Activated naive CD4-positive, alpha-beta T cell treated with Interleukin-2 at 50 U/mL for 16 hours (primary cell): ENCODE measurements at places on chromosomes 1 and 21.

DNA sequence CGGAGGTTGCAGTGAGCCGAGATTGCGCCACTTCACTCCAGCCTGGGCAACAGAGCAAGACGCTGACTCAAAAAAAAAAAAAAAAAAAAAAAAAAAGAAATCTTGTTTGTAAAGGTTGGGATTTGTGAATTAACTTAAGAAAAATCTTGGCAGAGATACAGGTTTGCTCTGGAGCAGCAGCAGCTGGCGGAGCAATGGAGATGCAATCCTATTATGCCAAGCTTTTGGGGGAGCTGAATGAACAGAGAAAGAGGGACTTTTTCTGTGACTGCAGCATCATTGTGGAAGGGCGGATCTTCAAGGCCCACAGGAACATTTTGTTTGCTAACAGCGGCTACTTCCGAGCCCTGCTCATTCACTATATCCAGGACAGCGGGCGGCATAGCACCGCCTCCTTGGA is 5.6 kb downstream of the ZBTB8B start:
- DNase-seq = no peak

DNA sequence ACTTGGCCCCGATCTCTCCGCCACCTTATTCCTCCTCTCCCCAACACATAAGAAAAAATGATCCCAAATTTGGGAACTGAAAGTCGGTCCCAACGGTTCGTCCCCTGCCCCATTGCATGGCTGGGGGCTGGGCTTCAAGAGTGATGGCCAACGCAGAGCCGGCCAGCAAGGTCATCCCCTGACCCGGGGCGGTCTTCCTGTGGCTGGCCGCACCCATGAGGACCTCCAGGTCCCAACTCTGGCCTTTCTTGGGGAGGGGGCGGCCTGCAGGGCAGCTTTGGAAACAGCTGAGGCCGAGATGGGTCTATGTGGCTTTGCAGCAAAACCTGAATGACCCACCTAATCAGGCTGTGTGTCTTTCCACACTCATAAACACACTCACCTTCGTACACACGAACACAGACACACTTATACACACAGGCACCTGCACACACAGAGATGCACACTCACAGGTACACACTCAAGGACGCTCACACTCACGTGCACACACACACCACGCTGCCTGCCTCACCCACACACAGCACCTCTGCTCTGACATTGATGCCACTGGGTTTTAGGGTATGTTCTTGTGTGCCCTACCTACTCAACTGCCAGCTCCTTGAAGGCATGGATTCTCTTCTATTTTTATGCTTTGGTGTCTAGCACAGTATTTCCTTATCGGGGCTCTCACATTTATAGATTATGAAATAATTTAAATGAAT is 562 bp downstream of the DYNLT5 start:
- DNase-seq = no peak

GRCh38 chr1:246566813-246567645 is 773 bp downstream of the CNST start:
- DNase-seq = no peak

DNA sequence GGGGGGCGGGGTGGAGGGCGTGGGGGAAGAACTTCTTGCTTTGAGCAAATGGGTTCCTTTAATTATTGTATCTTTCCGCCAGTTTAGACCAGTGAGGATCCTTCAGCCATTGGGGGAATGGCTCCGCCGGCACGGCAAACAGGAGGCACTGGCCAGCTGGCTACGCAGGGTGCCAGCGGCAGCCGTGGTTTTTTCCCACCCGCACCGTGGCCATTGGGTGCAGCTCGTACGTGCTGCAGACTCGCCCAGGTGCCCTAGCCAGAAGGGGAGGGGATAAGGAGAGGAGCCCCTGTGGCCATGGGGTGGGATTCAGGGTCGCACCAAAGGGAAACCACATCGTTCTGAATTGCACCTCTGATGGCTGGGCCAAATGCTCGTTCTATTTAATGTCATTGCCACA is 65.6 kb downstream of the RGSL1 start:
- DNase-seq = no peak

- DNase-seq = peak; percentile 47
Measured at GRCh38 chr1:23624440-23624839, 65.1 kb upstream of the ID3 start.

DNA sequence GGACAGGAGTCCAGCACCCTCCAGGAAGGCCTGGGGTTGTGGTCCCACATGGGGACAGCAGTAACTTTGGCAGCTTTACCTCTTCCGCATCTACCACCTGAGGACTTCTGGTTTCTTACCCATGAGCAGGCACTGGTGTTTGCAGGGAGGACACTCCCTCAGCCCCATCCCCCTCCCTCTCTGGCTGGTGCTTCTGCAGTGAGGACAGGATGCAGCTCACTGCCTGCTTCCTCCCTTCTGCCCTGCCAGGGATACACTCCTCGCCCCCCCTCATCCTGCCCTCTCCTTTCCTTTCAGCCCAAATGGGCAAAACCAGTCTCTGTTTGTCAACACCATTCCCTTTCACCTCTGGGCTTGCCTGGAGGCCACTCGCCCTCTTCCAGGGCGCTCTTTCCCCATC is 62.4 kb downstream of the KIRREL1 start:
- no peak for DNase-seq

GRCh38 chr1:201172999-201173610 is 17.5 kb upstream of the IGFN1 start:
- DNase-seq = no peak

GRCh38 chr21:26194326-26194725 is 23.8 kb upstream of the APP start:
- no peak for DNase-seq

DNA sequence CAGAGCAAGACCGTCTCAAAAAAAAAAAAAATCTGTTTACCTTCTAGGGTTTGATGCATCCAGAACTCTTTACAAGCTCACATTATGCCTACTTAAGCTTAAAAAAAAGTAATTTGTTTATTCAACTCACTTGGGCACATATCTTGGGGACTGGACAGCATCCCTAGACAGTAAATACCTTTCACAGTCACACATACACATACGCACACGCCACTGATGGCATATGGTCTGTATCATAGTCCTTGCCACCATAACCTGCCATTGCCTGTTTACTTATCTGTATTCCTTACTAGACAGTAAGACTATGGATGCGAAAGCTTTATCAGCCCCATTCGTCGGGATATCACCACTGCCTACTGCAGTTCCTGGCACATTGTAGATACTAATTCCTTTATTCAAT is 446.3 kb upstream of the RGS18 start:
- no peak for DNase-seq

- no peak for DNase-seq
Measured at GRCh38 chr1:246069581-246069980, 437.5 kb downstream of the SMYD3 start.

DNA sequence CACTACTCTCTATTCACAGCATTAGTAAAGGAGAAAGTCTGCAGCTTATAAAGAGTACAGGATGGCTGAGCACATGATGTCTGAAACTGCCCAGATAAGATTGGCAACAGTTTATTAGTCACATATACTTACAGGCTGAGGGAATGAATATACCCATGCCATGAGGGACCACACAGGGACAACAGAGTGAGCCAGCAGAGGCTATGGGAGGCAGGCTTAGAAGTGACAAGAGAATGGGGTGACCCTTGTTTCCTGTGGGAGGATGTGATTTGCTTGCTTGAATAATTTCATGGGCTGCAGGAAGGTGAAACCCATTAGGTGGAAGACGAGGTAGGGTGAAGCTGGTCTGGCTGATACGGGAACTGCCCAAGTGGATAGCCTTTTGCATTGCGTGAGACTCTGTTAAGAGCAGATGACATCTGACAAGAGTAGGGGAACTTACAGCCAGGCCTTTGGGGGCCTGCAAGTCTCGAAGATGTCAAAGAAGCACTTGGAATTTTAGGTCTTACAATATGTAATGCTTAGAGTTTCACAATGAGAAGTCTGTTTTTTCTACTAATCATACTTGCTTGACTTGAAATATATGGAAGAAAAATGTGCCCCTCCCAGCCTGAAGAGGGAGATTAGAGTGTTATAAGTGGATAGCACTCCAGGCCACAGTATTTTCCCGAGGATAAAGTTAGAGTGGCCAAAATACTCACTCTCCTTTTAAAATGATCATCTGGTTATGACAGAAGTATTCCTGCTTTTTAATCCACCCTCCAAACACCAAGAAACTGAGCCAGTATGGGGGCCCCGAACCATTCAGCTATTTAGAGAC is 34.6 kb upstream of the TNFSF4 start:
- DNase-seq = no peak

GRCh38 chr1:87346130-87346814 is 17.6 kb downstream of the LMO4 start:
- DNase-seq = no peak

DNA sequence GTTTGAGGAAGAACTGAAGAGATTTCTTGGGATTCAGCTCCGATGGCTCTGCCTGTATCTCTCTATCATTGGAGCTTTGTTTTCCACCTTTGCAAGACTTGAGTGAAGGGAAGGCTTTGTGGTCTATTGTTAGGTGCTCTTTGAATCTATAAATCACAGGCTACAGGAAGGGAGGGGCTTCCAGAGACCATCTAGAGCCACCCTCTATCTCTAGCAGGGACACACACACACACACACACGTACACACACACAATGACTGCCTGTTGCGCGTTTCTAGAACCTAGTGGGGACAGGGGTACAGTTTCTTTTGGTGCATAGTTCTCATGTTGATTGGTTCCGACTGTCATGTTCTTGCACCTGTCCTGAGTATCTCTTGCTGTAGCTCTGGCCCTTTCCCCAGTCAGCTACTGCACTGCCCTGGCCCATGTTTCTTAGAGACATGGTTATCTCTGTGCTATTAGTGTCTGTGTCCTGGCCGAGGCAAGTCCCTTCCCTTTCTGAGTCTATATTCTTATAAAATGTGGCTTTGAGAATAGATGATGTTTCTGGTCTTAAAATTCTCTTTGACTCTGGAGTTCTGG is 60.7 kb downstream of the MAN1C1 start:
- no peak for DNase-seq

DNA sequence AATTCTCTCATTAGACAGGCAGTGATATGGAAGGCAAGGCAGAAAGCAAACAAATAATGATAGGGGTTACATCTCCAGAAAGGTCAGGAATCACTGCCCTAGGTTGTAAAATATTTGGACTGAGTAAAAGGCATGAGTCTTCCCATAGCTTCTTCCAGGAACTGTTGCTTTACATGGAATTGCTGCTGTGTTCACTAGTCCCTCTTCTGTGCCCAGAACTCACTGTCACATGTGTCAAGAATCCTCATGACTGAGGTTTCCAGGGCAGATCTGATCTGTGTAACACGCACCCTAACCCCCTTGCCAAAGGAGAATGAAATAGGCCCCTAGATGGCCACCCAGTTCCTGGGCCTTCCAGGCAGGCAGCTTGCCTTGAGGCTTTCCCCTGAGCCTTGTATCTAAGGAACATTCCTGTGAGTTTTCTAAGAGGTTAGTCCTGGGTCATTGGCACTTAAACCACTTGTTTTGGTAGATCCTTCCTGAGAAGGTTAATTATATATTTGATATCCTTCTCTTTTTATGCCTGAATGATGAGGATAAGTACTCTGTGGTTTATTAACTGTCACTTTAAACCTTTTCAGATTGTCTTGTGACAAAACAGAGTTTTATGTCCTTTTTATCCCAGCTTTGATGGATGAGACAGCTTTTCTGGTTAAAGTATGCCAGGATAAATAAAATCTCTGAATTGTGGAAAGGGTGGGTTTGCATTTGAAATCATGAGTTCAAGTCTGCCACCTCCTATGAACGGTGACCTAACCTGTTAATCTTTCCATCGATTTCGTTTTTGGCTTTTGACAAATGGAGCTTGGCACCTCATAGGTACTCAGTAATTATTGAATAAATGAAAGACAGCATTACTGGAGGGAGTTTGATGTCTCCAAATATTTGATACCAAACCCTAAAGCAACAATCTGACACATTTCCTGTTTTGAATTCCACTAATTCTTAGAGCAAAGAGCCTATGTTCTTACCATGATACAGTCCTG is 163.3 kb downstream of the DHRS3 start:
- no peak for DNase-seq

- no peak for DNase-seq
Measured at GRCh38 chr1:109208394-109208793, 5.3 kb upstream of the SARS1 start.

DNA sequence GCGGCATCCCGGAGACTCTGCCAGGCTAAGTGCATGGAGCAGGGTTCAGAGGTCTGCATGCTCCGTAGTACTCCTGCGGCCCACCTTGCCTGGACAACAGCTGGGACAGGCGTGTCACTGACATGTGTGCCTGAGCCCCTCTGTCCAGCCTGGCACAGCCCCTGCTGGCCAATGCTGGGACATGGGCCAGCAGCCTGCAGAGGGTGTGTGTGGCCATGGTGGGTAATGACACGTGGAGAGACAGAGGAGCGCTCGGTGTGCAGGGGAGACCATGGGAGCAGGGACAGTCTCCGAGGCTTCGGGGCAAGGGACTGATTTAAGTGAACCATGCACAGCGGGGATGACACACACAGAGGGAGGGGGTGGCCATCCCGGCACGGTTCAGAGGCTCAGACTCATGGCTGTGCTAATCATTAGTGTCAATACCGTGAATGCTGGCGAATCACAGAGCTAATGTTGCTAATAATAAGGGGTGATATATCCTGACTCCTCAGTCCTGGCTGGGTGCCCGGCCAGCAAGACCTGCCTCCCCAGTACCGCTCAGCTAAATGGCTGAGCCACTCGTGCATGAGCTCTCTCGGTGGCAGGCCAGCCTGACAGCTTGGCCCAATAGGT is 41.5 kb downstream of the IGSF21 start:
- DNase-seq = no peak

DNA sequence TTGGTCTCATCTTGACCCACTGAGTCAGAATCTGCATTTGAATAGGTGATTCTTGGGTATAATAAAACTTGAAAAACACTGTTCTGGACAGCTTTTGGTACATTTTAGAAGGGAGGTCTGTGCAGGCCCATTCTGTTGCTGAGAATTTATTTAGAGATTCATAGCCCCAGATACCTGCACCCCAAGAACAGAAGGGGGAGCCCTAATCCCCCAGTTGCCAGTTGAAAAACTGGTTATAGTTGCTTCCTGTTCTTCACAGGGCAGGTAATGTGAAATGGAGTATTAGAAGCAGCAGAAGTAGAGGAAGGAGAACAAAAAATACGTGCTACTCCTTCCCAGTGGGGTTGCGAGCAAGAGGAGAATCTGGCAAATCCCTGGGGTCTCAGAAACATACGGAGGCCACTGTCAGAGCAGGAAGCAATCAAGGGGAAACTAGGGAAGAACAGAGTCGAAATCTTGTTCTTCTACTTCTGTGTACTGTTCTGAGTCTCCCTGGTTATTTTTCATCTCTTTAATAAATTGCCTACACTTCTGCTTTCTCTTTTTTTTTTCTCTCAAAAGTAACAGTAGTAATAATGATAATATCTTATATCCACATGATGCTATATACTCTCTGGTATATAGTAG is 4.6 kb upstream of the CLCA2 start:
- DNase-seq = peak; percentile 25

GRCh38 chr1:5111581-5111980 is 457.2 kb downstream of the AJAP1 start:
- no peak for DNase-seq
